ENCODE measurements at places on chromosomes 2 and 18. TPM values are rescaled to one million over a fixed set of nuclear protein-coding genes. Genes with fewer than 3 reads are reported as not detected.

TUBB8B gene
- not detected for total RNA-seq

ERICH2 gene
- 1.2 TPM for total RNA-seq

KCNE4 gene
- 8.5 TPM for total RNA-seq

CABYR gene
- total RNA-seq = 4.7 TPM

GKN2 gene
- total RNA-seq = not detected

All from bronchial smooth muscle cell (primary cell).